Naive thymus-derived CD4-positive, alpha-beta T cell (primary cell): ENCODE measurements at places on chromosomes 3 and 15.
A peak's percentile ranks its signal among the peaks of the same experiment; 100 is the strongest.

- H3K36me3 ChIP-seq = no peaks in the 10 kb centered on the region
- H3K27me3 ChIP-seq = no peaks in the 10 kb centered on the region
- no peaks in the 10 kb centered on the region for H3K4me1 ChIP-seq
- no peak for DNase-seq
- H3K4me3 ChIP-seq = no peak overlapping the region
Observed at GRCh38 chr3:86333636-86334035, 657.3 kb downstream of the VGLL3 start.

DNA sequence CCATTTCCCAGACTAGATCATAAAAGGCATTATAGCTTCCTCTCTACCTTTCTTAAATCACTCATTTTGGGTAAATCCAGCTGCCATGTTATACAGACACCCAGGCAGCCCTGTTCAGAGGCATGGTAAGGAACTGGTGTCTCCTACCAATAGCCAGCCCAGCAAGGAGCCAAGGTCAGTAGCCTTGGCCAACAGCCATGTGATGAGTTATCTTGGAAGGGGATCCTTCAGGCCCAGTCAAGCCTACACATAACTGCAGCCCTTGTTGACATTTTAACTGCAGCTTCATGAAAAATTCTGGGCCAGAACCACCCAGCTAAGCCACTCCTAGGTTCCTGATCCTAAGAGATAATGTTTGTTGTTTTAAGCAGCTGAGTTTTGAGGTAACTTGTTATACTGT, 29.0 kb upstream of the ZMAT3 start:
- H3K4me1 ChIP-seq = no peaks in the 10 kb centered on the region
- DNase-seq = no peak
- no peak overlapping the region for H3K27ac ChIP-seq
- H3K27me3 ChIP-seq = no peaks in the 10 kb centered on the region
- no peak overlapping the region for H3K4me3 ChIP-seq
- no peaks in the 10 kb centered on the region for H3K36me3 ChIP-seq

- H3K27me3 ChIP-seq = no peaks in the 10 kb centered on the region
- H3K4me1 ChIP-seq = no peaks in the 10 kb centered on the region
Observed at GRCh38 chr3:37504583-37505357, 330.4 kb upstream of the LRRFIP2 start.

- H3K4me1 ChIP-seq = no peaks in the 10 kb centered on the region
- DNase-seq = no peak
- no peak overlapping the region for H3K4me3 ChIP-seq
- H3K27me3 ChIP-seq = no peaks in the 10 kb centered on the region
- no peak overlapping the region for H3K27ac ChIP-seq
Observed at GRCh38 chr3:152554980-152555379, 280.0 kb upstream of the P2RY1 start.

DNA sequence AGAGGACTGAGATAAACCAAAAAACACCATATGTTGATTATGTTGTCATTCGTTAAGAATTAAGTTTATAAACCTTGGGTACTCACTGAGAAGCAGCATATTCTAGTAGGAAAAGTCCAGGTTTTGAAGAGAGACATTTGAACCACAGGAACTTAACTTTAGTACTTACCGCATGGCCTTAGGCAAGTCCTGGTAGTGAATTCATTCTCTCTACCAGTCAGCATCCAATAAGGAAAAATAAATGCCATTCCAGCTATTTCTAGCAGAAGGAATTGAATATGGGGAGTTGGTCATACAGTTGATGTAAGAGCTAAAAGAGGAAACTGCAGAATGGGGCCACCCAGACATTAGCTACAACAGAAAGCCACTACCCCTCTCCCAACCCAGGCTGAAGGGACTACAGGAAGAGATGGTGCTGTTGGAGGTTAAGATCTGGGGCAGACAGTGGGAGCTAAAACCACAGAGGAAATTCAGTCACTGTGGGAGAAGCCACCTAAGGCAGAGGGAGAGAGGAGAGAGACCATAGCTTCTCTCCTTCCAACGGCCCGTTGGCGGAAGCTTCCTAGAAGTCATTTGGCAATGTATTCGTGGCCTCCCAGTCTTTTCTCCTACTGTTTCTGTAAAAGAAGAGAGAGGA, 133.8 kb upstream of the RARB start:
- H3K4me1 ChIP-seq = no peaks in the 10 kb centered on the region
- H3K4me3 ChIP-seq = no peak overlapping the region
- H3K27me3 ChIP-seq = no peaks in the 10 kb centered on the region
- no peaks in the 10 kb centered on the region for H3K36me3 ChIP-seq
- no peak overlapping the region for H3K27ac ChIP-seq
- DNase-seq = no peak

- H3K36me3 ChIP-seq = no peaks in the 10 kb centered on the region
- peaks cover 9% of the 10 kb centered on the region for H3K27me3 ChIP-seq
- no peak overlapping the region for H3K4me3 ChIP-seq
- peaks cover 15% of the 10 kb centered on the region for H3K4me1 ChIP-seq
- DNase-seq = no peak
Observed at GRCh38 chr3:184258926-184259325, 2.4 kb downstream of the CAMK2N2 start.

- no peaks in the 10 kb centered on the region for H3K36me3 ChIP-seq
- H3K27ac ChIP-seq = no peak overlapping the region
- H3K4me3 ChIP-seq = no peak overlapping the region
- no peaks in the 10 kb centered on the region for H3K4me1 ChIP-seq
- no peaks in the 10 kb centered on the region for H3K27me3 ChIP-seq
Observed at GRCh38 chr3:78937475-78937874, 830.3 kb downstream of the ROBO1 start.

- no peaks in the 10 kb centered on the region for H3K27me3 ChIP-seq
- H3K4me1 ChIP-seq = no peaks in the 10 kb centered on the region
Observed at GRCh38 chr3:71330909-71331308, 252.6 kb downstream of the FOXP1 start.

GRCh38 chr3:20141851-20142250, 44.2 kb downstream of the SGO1 start:
- no peaks in the 10 kb centered on the region for H3K4me1 ChIP-seq
- no peak overlapping the region for H3K4me3 ChIP-seq
- DNase-seq = no peak
- no peak overlapping the region for H3K27ac ChIP-seq
- peaks cover 43% of the 10 kb centered on the region for H3K36me3 ChIP-seq
- no peaks in the 10 kb centered on the region for H3K27me3 ChIP-seq

DNA sequence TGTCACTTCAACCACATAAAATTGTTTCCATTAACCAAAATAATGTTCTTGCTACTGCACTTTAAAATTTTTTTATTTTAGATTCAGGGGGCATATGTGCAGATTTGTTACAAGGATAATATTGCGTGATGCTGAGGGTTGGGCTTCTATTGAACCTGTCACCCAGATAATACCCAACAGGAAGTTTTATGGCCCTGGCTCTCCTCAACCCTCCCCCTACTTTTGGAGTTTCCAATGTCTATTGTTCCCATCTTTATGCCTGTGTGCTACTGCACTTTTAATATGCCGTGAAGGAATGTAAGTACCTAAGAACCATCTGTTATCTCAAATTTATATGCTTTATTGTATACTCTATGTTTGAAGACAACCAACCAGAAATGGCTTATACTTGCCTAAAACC, 42.0 kb upstream of the IMPG2 start:
- H3K4me1 ChIP-seq = no peaks in the 10 kb centered on the region
- no peak overlapping the region for H3K4me3 ChIP-seq
- H3K27me3 ChIP-seq = no peaks in the 10 kb centered on the region
- H3K27ac ChIP-seq = no peak overlapping the region
- DNase-seq = no peak

DNA sequence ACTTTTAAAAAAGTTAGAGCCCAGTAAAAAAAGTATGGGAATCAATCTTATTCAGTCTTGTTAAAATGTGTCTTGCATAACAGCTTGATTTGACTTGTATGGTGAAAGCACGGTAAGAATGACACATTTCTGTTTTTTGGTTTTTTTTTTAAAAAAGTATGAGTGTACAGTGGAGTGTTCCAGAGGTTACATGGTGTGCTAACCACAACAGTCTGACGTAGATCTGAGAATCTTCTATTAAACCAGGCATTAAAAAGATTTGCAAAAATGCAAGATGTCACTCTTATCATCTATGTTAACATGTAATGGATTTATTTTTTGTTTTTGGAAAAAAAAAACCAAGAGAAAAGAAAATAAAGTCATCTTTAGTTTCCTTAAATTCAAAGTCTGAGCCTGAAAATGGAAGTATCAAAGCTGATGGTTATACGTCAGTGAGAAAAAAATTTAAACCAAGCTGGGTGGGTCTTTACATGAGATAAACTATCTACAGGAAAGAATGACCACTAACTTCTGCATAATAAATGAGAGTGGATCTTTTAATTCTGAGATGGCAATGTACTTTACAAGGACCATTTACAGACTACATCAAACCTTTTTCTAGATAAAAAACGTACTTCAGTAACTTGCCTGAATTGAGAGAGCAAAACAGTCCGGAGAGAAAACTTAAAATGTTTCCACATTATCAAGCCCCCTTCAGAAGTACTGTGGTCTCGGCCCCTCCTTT, 1.6 kb downstream of the GABPB1 start:
- H3K4me1 ChIP-seq = peaks cover 40% of the 10 kb centered on the region
- no peaks in the 10 kb centered on the region for H3K27me3 ChIP-seq
- H3K36me3 ChIP-seq = no peaks in the 10 kb centered on the region
- DNase-seq = peak; percentile 84
- peak overlapping the region; percentile 97 for H3K27ac ChIP-seq

DNA sequence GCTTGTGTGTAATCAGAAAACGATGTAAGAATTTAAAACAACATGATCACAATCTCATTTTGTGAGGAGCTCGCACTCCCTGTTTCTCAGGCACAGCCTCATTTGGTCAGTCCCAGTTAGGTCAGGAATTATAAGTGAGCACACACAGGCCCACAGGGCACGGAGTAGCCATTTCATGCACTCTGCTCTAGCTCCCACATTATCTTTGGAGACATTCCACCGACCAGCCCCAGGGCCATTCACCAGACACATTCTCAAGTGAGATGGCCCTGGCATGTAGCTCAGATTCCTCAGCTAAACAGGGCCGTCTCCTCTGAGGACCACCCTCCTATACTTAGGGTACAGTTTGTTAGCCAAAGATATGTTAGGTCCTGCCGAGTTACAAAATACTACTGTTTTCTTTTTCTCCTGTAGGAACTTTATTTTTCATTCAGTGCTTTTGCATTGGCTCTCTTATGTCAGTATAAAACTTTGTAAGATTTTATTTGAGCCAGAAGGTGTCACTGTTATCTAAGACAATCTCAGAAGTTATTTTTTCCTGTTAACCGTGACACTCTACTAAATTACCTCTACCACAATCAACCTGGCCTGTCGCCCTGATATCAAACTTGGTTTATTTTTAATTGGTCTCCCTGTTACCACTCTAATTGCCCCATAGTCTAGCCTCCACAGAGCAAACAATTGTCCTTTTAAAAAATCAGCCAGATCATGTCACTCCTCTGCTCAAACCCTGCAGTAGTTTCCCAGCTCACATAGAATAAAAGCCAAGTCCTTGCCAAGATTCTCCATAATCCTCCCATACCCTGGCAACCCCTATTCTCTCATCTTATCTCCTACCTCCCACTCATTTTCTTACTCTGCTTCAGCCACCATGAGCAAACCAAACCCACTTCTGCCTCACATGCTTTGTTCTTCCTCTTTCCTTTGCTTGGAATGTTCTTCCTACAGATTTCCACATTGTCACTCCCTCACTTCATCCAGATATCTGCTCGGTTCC, 105.7 kb downstream of the PPP2R3A start:
- no peak for DNase-seq
- no peaks in the 10 kb centered on the region for H3K36me3 ChIP-seq
- H3K4me3 ChIP-seq = no peak overlapping the region
- no peaks in the 10 kb centered on the region for H3K4me1 ChIP-seq
- no peak overlapping the region for H3K27ac ChIP-seq

DNA sequence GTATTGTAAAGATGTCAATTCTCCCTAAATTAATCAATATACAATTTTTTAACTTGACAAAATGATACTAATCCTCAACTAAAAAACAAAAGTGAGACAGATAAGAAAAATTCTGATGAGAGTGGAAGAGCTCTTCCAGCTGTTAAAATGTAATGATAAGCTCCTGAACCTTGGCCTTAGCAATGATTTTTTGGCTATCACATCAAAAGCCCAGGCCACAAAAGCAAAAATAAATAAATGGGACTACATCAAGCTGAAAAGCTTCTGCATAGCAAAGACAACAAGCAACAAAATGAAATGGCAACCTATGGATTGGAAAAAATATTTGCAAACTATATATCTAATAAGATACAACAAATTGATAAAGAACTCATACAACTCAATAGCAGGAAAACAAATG, 24.0 kb upstream of the SRPRB start:
- H3K4me1 ChIP-seq = no peaks in the 10 kb centered on the region
- no peak overlapping the region for H3K27ac ChIP-seq
- H3K4me3 ChIP-seq = no peak overlapping the region
- H3K36me3 ChIP-seq = no peaks in the 10 kb centered on the region
- no peaks in the 10 kb centered on the region for H3K27me3 ChIP-seq

- no peak for DNase-seq
- H3K4me3 ChIP-seq = no peak overlapping the region
- H3K27ac ChIP-seq = no peak overlapping the region
- peaks cover 21% of the 10 kb centered on the region for H3K4me1 ChIP-seq
Observed at GRCh38 chr3:112965656-112966055, 9.2 kb downstream of the CD200R1 start.

- H3K4me3 ChIP-seq = no peak overlapping the region
- no peak for DNase-seq
- no peaks in the 10 kb centered on the region for H3K36me3 ChIP-seq
- H3K27me3 ChIP-seq = no peaks in the 10 kb centered on the region
Observed at GRCh38 chr15:55902981-55903380, 90.4 kb downstream of the NEDD4 start.

GRCh38 chr3:33403756-33404155, 36.4 kb downstream of the UBP1 start:
- no peak for DNase-seq
- H3K4me1 ChIP-seq = no peaks in the 10 kb centered on the region
- no peak overlapping the region for H3K27ac ChIP-seq
- no peak overlapping the region for H3K4me3 ChIP-seq

DNA sequence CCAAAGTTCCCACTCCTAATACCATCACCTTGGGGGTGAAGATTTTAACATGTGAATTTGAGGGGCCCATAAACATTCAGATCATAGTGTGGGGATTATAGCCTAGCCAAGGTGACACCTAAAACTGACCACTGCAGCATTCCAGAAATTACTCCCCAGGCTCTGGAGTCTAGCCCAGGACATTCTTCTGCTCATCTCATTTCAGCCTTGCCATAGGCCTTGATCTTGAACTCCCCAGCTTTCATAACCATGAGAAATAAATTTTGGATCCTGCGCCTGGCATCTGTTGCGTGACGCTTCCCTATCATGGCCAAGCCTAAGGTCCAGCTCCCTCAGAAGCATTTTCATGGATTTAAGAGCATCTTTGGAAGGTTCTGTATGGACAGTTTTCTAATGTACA, 502.9 kb upstream of the THBS1 start:
- H3K4me3 ChIP-seq = no peak overlapping the region
- H3K36me3 ChIP-seq = no peaks in the 10 kb centered on the region
- no peaks in the 10 kb centered on the region for H3K27me3 ChIP-seq
- H3K4me1 ChIP-seq = no peaks in the 10 kb centered on the region
- H3K27ac ChIP-seq = no peak overlapping the region
- DNase-seq = no peak

DNA sequence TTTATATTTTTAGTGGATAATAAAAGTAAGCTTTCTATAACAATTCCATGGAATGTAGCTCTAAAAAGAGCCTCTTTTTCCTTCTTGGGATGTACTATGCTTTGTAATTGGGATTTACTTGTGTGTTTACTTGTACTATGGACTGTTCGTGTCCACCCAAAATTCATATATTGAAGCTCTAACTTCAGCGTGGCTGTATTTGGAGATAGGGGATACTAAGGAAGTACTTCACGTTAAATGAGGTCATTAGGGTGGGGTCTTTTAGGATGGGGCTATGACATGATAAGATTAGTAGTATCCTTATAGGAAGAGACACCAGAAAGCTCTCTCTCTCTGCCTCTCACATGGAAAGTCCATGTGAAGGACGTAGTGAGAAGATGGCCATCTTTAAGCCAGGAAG, 64.9 kb downstream of the P3H2 start:
- peaks cover 3% of the 10 kb centered on the region for H3K27me3 ChIP-seq
- no peaks in the 10 kb centered on the region for H3K4me1 ChIP-seq
- H3K27ac ChIP-seq = no peak overlapping the region
- DNase-seq = no peak
